Adrenal gland (tissue), 19 donors: ENCODE measurements at places on chromosomes 5 and 9. TPM values are rescaled to one million over a fixed set of nuclear protein-coding genes. Genes with fewer than 3 reads are reported as not detected.

- H3K27ac ChIP-seq: no peak overlapping the region
- H3K27me3 ChIP-seq: no peaks in the 10 kb centered on the region
- no peaks in the 10 kb centered on the region for H3K4me1 ChIP-seq
- H3K4me3 ChIP-seq: no peak overlapping the region
- no peak for DNase-seq
- no peaks in the 10 kb centered on the region for H3K36me3 ChIP-seq
Observed at GRCh38 chr5:179251276-179251969, 93.8 kb downstream of the ADAMTS2 start.

- H3K4me3 ChIP-seq: no peak overlapping the region
- no peaks in the 10 kb centered on the region for H3K4me1 ChIP-seq
- H3K36me3 ChIP-seq: no peaks in the 10 kb centered on the region
- DNase-seq: no peak
Observed at GRCh38 chr5:6405591-6405990, 27.2 kb upstream of the MED10 start.

DNA sequence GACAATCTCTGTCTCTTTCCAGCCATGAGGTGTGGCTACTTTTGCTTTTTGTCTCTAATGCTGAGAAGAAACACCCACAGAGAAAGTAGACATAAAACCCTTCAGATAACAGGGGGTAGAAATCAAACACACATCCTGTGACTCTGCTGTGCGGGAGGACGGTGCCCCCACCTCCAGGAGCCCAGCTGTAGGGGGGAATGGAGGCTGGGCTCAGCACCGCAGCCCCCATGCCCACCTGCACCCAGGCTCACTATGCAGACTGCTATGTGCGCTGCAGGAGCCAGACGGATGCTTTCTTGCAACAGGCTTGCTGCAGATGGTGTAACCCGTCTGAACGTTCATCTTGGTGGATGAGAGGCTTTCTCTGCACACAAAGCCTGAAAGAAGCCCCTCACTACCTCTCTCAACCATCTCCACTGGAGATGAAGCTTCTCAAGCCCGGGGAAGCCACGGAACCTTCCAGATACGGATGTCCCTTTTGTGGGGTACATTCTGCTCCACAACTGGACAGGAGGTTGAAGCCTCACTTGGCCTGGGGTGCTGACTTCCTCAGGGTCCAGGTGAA lies 207.2 kb downstream of the GADD45G start:
- H3K27me3 ChIP-seq: no peaks in the 10 kb centered on the region
- peaks cover 49% of the 10 kb centered on the region for H3K4me1 ChIP-seq
- no peak for DNase-seq
- H3K36me3 ChIP-seq: no peaks in the 10 kb centered on the region
- no peak overlapping the region for H3K27ac ChIP-seq

Gene WWC1
- 0.56 TPM for polyA plus RNA-seq

Gene SLC4A9
- 0.32 TPM for polyA plus RNA-seq
